ENCODE measurements at places on chromosomes 2 and 18.

GRCh38 chr2:161135951-161136593 lies 24.2 kb upstream of the TANK start:
- DNase-seq = no peak

DNA sequence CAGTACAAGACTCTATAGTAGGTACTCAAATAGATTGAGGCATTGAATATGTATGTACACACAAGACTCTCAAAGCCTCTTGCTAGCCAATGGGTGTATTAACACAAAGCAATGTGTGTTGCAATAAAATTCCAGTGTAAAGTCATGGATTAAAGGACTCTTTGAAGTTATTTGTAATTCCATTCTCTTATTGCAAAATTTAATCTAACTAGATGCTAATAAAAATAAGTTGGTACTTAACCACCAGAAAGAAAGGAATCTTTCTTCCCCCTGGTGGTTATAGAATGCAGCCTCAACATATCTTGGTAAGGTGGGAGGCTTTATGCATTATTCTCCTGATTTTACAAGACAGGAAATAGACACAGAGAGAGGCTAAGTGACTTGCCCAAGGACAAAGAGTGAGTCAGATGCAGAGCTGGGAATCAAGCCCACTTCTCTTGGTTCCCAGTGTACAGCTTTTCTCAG lies 18.0 kb downstream of the LRP1B start:
- DNase-seq = peak; percentile 34

DNA sequence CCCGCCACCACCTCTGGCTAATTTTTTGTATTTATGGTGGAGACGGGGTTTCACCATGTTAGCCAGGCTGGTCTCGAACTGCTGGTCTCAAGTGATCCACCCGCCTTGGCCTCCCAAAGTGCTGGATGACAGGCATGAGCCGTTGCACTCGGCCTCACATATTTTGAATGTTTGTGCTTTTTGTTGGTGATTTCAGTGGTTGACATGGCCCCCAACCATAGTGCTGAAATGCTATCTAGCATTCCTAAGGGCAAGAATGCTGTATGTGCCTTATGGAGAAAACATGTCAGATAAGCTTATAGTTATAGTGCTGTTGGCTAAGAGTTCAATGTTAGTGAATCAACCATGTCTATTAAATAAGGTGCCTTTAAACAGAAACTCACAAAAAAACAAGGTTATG lies 8.9 kb downstream of the ZAP70 start:
- DNase-seq = no peak

GRCh38 chr2:169741-170140 lies 94.1 kb downstream of the SH3YL1 start:
- DNase-seq = no peak

DNA sequence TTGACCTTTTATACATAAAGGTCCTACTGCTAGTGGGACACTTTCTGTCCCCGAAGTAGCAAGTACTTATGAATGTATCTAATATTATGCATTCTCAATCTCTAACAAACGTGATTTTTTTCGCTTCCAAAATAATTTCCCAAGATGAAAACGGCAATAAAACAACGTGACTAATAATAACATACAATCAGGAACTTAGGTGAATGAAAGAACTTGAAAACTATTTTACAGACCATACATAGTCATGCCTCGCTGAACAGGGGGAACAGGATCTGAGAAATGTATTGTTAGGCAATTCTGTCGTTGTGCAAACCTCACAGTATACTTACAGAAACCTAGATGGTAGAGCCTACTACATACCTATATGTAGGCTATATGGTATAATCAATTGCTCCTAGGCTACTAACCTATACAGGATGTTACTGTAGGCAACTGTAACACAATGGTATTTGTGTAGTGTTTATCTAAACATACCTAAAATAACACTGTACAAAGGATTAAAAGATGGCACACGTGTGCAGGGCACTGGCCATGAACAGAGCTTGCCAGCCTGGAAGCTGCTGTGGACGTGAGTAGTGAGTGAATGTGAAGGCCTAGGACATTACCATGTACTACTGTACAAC lies 2.5 kb downstream of the RTN4 start:
- no peak for DNase-seq

DNA sequence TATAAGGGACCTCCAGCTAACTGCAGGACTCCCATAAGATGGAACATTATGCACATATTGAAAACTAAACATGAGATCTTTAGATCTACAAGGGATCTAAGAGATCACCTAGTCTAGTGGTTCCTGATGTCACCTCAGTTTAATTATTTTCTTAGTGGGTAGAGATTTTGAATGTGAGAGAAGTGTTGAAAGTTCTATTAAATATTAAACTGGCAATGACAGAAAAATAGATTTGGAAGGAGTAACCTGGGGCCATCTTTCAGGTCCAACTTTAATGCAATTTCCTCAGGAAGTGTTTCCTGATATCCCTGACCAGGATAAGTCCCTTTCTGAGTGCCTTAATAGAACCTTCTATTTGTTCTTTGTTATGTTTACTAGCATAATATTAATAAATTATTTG lies 29.1 kb upstream of the CPS1 start:
- no peak for DNase-seq

DNA sequence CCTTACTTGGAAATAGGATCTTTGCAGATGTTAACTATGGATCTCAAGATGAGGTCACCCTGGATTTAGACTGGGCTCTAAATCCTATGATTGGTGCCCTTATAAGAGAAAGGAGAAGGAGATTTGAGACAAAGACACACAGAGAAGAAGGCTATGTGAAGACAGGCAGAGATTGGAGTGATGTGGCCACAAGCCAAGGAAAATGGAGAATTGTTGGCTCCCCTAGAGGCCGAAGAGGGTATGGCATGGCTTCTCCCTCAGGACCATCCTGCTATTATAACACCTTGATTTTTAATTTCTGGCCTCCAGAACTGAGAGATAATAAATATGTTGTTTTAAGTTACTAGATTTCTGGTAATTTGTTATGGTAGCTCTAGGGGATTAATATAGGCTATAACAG lies 7.6 kb downstream of the CYBRD1 start:
- no peak for DNase-seq

DNA sequence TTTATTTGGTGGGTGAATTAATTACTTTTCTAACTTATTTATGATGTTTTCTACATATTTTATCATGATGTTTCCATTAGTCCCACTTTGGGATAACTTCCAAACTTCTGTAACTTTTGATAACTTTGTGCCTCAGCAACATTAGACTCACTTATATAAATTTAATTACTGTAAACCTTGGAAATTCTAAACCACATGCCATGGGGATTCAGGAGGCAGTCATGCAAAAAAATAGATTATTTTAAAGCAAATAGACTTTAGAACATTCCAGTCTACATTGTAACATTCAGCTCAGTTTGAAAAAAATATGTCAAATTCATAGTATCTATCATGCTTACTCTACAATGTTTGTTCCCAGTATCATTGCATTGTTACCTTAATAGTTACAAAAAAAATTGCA lies 728.5 kb upstream of the NRXN1 start:
- DNase-seq = no peak

- DNase-seq = no peak
Measured at GRCh38 chr2:22880161-22880560, 504.8 kb upstream of the KLHL29 start.

- no peak for DNase-seq
Measured at GRCh38 chr2:139374296-139374850, 594.2 kb upstream of the NXPH2 start.

DNA sequence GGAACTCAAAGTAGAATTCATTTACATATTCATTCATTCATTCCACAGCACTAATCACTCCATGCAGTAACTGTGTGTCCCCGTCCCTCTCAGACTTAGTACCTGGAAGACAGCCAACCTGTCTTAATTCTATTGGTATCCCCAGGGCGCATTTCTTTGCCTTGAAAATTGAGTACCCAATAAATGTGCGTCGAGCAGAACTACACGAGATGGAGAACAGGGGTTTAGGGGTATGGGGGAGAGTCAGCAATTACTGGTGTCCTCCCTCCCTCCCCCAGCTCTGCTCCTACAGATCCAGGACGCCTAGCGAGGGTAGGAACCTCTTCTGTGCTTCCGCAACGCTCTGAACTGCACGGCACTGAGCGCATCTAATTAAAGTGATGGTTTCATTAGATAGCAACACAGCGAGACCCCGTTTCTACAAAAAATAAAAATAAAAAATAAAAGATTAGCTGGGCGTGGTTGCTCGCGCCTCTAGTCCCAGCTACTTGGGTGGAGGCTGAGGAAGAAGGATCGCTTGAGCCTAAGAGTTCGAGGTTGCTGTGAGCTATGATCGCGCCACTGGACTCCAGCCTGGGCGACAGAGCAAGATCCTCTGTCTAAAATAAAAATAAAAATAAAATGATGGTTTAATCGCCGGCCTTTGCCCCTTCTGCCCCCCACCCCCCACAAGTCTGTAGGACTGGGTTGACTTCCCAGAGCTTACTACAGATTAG lies 614 bp upstream of the FKBP1B start:
- no peak for DNase-seq

- DNase-seq = no peak
Measured at GRCh38 chr2:133421516-133422324, 146.5 kb downstream of the NCKAP5 start.

DNA sequence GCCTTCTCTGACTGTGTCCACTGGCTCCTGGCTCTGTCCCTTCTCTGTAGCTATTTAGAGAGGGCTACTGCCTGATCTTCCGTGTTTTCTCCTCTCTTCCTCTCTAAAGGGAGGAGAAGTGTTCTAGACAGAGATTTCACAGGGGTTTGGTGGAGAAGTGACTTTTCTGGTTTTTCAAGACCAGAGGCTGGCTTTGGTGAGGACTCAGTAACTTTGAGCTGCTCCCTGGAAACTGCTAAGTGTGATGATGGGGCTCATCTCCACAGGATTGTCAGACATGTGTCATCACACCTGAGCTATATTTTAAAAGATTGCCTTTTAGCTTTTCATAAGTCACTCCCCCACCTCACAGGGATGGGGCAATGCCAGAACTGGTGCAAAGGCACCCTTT lies 6.2 kb downstream of the MAL start:
- no peak for DNase-seq

DNA sequence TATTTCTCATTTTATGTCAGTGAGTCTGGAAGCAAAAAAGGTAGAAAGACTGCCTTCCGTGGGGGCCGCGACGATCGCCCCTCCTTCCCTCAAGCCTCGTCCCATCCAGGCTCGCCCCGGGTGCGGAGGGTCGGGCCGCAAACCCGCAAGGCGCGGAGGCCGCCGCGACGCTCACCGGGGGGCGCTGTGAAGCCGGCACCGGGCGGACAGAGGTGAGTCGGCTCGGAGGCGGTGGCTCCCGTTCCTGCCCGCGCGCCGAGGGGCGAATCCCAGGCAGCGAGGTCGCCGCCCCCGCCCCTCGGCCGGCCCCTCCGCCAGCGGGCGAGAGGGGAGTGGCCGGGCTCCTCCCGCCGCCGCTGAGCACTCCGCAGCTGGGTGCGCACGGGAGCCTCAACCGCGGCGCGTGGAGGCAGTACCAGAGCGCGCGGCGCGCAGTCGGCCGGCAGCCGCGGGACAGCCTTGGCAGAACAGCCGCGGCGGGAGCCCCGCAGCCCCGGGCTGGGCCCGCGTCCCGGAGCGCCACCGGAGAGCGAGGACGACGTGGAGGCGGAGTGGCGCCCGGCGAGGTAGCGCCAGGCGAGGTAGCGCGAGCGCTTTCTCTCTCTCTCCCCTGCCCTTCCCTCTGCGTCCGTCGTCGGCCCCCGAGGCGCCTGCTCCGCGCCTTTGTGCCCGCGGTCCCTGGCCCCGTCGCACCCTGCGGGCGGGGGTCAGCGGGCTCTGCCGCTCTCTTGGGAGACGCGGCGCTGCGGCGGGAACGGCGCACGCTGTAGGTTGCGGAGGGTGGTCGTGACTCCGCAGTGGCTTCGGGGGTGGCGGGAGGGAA lies at the start of gene MYO1B:
Gene MYO1B (plus strand): TSS at position 359 of the 823 bp plus-strand sequence. CDS start 31,492 bp downstream, outside the sequence.
- DNase-seq = peak; percentile 36

DNA sequence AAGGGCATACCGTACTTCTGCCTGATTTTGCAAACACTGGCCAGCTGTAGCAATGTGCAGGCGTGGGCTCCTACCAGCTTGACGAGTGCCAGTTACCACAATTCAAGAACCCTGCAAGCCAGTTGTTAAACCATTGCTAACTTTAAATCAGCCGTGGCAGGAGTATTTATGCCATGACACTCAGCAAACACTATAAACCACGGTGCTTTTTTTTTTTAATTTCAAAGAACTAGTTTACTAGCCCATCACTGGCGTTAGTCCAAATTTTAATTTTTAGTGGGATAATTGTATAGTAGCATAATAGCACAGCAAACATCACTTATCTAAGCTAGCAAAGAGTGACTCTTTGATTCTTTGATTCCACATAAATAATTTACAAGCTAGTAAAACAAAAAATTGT lies 111.1 kb downstream of the COL4A4 start:
- no peak for DNase-seq

- no peak for DNase-seq
Measured at GRCh38 chr2:36650031-36650829, 46.3 kb upstream of the VIT start.

DNA sequence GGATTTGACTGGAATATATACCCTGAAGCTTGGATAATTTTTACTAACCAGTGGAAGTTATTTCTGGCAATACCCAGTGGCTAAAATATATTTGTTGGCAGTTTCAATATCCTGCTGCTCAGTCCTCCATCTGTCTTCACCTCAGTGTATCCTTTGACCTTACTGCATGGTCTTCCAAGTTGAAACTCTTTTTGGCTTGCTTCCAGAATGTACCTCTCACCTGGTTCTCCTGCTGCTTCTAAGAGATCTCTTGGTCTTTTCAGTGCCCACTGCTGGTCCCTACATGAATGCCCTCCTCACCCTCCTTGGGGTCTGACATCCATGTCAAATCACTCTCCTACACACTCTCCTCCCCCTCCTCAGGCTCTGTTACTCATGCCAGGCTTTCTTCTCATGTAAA lies 4.8 kb upstream of the KDM3A start:
- DNase-seq = no peak

DNA sequence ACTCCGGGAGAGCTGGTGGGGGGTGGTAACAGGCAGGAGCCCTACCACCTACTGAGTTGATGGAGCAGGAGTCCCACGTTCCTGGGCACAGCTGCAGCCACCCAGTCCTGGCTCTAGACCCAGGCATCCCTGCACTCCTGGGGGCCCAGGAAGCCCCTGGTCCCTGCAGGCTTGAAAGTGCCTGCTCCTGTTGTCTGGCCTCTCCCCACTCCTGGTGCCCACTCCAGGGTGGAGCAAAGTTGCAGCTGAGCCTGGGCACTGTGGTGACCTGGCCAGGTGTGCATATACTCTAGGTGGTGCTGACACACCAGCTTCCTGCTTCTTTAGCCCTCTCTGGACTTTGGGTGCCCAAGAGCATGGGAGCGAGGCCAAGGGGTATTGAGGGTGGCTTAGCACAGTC lies 119.0 kb upstream of the SLC38A11 start:
- DNase-seq = no peak

- no peak for DNase-seq
Measured at GRCh38 chr2:196610796-196611195, 28.7 kb upstream of the CCDC150 start.

DNA sequence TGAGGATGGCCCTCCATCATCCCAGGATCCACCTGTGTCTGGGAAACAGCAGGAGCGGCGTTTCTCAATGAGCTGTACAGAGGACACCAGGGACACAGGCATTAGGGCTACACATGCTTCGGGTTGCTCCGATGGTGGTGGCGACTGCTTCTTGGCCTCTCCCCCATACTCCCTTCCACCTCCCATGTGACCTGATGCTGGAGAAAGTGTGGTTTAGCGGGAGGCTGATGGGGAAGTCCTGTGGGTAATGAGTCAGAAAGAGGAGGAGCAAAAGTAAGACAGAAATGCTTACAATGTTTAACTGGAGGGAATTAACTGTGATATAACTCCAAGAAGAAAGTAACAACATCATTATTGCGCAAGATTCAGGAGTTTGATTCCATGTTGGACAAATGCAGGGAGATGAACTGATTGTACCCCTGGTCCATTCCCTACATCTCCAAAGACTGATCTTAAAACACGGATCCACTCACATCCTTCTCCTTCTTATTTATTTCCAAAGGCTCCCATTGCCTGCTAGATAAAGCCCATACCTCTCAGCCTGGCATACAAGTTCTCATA lies 186.6 kb downstream of the NRP2 start:
- no peak for DNase-seq
